Cortex of kidney (tissue), 1 donor: ENCODE measurements at places on chromosomes 16 and 17.

GRCh38 chr17:61307905-61308886 lies 91.4 kb upstream of the TBX2 start:
- no peak for DNase-seq

DNA sequence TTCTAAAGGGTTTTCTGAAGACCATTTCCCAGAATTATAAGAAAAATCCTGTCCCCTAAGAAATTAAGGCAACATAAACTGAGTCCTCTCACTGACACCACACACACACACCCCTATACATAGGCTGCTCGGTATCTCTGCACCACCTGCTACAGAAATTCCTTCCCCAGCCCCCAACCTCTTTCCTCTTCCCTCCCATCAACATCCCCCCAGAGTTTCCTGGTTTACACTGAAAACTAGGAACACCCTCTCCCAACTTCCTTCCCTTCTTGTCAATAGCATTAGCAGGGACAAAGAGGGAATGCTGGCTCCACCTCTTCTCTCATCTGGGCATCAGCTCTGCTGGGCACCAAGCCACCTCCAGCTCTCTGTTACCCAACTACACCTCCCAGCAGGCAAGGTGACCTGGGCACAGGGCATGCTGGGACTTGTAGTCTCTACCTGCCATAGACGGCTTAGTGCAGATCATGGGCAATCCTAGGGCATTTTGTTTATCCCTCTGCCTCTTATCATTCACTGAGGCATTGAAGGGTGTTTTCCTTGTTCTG lies 15.7 kb downstream of the CAVIN1 start:
- DNase-seq = no peak

DNA sequence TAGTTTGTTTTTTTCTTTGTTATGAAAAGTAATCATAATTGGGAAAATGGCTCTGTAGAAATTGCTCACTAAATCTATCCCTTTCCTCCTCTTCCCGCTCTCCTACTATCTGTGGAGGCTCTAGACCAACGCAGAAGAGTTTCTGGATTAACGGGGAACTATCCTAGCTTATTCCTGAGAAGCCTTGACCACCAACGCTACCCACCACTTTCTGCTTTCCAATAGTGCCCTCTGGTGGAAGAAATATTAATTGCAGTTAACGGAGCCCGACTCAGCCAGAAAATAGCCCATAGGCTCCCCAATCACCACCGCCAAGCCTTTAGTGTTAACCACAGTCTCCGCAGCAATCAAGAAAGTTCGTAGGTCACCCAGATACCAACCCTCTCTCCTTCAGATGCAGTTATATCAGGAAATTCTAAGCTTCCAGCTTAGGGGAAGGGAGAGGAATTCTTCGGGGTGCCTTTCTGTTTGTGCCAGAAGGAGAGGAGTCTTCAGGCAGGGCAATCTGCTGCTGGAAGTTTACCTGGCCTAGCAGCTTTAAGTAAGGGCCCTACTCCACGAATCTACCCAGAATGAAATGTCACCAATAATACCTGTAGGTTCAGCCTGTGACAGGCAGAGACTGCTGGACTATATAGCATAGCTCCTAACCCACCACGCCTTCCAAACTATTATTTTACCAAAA lies 23.0 kb upstream of the NSRP1 start:
- DNase-seq = no peak

GRCh38 chr16:84511180-84511800 lies 6.8 kb upstream of the MEAK7 start:
- DNase-seq = no peak

DNA sequence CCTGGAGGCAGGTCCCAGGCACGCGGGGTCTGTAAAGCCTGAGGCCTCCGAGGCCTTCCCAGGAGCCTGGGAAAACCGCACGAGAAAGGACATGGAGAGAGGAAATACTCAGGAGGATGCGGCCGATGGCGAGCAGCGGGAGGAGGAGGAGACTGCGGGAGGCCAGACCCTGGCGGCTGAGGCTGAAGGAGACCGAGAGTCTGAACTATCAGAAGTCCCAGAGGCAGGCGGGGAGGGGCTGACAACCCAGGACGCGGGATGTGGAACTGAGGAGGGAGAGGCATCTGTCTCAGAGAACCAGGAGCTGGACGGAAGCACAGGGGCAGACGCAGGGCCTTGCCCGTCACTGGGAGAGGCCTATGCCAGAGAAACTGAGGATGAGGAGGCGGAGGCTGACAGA lies 2.4 kb downstream of the APOBR start:
- no peak for DNase-seq

DNA sequence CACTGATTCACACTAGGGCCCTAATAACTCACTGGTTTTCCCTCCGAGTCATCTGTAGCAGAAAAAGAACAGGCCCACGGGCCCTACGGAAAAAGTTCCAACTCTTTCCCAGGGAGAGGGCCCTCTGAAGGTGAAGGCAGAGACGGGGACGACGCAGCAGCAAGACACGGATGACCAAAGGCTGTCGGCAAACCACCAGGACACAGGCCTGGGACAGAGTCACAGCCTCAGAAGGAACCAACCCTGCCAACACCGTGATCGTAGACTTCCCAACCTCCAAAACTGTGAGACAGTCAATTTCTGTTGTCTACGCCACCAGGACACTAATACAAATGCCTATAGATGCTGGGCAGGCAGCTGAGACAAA lies 5.2 kb upstream of the SPHK1 start:
- DNase-seq = no peak

- DNase-seq = no peak
These were observed 101.2 kb downstream of the YPEL2 start for GRCh38 chr17:59432657-59433056.

GRCh38 chr16:84086341-84086740 lies 30.4 kb downstream of the MBTPS1 start:
- DNase-seq = no peak

- no peak for DNase-seq
These were observed 42.8 kb downstream of the RAB11FIP3 start for GRCh38 chr16:468068-468821.

- DNase-seq = no peak
These were observed 706.5 kb downstream of the KCNJ2 start for GRCh38 chr17:70875729-70876310.

GRCh38 chr16:67666032-67666551 lies 458 bp downstream of the ENKD1 start:
- no peak for DNase-seq

DNA sequence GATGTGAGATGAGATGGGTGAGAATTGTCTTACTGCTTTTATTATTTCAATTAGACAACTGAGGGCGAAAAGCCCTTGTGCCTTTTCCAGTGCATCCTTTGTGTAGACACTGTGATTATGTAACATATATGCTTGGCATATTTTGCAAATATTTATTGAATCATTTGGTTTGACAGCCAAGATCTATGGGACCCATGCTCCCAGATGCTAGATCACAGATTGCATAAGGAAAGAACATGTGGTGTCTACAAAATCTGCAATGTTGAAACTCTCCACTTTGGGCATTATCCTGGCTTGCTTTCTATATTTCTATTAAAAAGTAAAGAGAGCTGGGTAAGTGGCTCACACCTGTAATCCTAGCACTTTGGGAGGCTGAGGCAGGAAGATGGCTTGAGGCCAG lies 4.8 kb upstream of the COG1 start:
- DNase-seq = no peak

GRCh38 chr16:83887080-83887479 lies 11.8 kb upstream of the MLYCD start:
- no peak for DNase-seq

- no peak for DNase-seq
These were observed 17.9 kb downstream of the TBC1D28 start for GRCh38 chr17:18626152-18626870.

DNA sequence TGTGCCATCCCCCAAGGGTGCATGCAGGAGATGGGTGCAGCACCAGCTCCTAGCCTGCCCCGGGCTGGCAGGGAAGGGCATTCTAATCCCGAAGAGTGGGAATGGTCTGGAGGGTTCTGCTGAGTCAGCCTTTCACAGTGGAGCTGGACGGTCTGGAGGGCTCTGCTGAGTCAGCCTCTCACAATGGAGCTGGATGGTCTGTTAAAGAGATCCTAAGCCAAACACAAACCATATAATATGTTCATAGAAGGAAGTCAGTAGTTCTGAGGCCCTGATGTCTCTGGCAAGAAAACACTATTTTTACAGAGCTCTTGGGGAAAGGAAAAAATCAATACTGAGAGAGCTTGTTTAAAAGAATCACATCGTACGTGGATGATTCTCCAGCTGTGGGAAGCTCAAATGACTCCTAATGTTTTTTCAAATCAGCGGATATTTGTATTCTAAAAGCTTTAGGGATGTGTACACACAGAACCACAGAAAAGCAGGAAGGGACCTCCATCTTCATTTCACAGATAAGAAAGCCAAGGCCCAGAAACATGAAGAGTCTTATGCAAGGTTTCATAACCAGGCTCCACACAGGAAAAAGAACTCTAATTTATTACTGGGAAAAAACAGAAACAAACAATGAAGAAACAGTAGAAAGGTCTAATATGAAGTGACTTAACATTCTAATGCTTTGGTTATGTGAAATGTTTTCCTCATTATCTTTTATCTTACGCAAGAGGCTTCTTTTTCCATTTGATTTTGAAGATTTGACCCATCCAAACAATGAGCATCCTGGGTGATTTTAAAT lies 176.3 kb downstream of the VPS53 start:
- no peak for DNase-seq

- no peak for DNase-seq
These were observed 27.0 kb upstream of the DHX8 start for GRCh38 chr17:43456661-43457361.

- no peak for DNase-seq
These were observed 32.6 kb upstream of the SHISA9 start for GRCh38 chr16:12868788-12869187.

DNA sequence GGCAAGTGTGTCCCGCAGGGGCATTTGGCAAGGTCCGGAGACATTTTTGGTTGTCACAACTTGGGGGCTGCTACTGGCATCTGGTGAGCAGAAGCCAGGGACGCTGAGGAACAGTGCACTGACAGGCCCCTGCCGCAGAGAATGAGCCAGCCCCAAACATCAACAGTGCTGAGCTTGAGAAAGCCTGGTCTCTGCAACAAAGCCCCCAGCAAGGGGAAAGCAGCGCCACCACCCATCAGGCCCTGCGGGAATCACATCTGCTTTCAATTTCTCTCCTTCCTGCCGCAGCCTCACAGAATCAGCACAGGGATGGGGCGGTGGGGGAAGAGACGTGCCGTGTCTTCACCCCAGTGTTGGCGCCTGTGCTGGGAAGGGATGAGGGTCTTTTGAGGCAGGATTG lies 14.8 kb upstream of the PRPSAP1 start:
- DNase-seq = no peak

- DNase-seq = no peak
These were observed 8.9 kb downstream of the CHAD start for GRCh38 chr17:50459756-50460155.
